ENCODE measurements at places on chromosomes 11 and 22.

DNA sequence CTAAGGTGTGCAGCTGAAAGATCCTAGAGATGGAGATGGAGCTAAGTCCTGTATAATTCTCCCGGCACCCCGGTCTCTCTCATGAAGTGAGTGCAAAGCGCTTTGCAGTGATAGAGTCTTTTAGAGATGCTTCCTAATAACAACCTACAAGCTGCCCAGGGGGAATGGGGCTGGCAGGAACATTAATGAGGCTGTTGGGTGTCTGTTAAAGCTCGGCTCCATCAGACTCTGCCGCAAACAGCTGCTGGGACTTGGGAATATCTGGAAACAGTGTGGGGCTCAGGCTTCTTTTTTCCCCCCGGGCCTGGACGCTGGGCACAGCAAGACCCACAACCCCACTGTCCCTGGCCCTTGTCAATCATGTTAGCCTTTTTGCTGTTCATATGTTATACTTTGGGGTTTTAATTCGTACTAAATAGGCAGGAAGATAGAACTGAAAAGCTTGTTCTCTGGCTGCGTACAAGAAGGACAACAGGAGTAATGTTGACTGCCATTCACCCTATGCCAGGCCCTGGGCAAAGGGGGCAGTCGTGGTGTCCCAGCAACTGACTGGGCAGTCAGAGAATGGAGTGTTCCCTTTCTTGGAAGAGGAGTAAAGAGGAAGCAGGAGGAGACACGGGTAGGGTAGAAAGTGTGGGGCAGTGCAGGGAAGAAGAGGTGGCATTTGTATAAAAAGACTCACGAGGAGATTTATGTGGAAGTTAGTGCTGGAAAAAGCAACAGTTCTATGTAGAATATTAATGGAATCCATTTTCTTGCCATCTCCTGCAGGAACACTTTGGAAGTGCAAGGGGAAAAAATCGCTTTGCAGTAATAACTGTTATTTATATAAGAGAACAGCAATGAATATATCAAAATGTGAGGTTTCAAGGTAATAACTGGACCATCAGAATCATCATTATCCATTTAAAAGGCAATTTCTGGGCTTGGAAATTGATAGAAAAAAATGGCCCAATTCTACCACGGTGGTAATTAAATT lies 232.8 kb downstream of the GRIK4 start:
- no peak for DNase-seq

- no peak for DNase-seq
These were observed 53.1 kb downstream of the MAP6 start for GRCh38 chr11:75615751-75616150.

GRCh38 chr11:76615950-76616349 lies 54.6 kb downstream of the LRRC32 start:
- DNase-seq = peak; percentile 48

- peak; percentile 78 for DNase-seq
These were observed 23.7 kb upstream of the CBX7 start for GRCh38 chr22:39176143-39176713.

DNA sequence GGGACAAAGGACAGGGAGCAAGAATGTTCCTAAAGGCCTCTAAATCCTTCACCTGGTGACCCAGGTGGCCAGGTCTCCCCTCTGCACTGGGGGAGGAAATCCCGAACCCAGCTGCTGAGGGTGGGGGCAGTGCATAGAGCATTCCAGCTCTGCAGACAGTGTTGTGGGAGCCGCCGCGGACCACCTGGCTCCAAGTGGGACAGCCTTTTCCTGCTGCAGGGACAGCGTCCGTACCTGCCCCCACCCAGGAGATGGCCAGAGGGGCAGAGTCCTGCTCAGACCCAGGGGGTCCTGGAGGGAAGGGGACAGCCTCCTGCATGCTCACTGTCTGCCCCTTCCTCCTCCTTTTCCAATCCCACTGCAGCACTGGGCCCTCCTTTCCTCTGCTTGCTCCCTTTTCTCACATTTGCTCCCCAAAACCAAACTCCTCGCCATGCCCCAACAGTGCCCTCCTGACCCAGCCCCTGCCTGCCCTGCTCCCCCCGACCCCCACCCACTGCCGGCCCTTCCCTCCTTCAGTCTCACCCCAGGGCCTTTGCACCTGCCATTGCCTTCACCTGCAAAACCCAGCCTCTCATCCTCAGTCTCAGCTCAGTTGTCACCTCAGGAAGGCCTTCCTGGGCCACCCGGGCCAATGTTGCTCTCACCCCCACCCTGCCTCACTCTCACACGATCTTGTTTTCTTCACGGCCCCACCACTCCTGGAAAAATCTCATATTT lies 12.8 kb downstream of the PNPLA5 start:
- DNase-seq = peak; percentile 39

- no peak for DNase-seq
These were observed 24.5 kb upstream of the MMP7 start for GRCh38 chr11:102555091-102555490.

- DNase-seq = no peak
These were observed 38.0 kb upstream of the ETS1 start for GRCh38 chr11:128625326-128625725.

DNA sequence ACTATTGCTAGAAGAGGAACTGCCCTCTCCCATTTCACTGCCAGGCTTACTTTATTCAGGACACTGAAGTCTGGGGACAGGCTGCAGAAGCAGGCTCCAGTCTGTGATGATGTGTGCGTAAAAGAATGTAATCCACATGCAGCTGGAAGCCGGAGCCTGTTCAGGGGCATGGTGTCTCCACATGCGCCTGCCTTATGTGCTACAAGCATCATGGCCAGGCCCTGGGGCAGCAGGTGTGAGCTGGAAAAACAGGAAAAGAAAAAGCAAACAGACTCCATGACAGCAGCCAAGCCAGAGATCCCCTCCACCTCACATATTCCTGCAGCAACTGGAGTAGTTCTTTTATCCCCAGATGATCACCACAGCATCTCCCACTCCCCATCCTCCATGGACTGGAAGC lies 33.4 kb downstream of the ARFGAP2 start:
- no peak for DNase-seq

DNA sequence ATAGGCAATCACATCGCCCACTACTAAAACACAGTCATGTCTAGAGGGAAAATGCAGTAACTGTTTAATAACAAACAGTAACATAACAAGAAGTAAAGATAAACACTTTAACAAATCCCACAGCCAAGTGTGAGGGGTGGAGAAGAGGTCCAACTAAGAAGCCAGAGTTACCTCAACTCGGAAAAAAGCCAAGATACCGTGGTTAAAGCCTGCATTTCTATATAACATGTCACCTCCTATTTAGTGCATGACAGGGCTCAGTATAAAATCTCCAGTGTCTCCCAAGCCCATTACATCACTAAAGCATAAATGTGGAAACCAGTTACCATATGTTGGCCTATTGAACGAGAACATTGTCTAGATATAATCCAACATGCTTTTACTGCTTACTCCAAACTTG lies 281.7 kb downstream of the LRRC4C start:
- no peak for DNase-seq

- no peak for DNase-seq
These were observed 18.2 kb upstream of the CCDC134 start for GRCh38 chr22:41782316-41782715.

- DNase-seq = no peak
These were observed 1083.1 kb downstream of the LRRC4C start for GRCh38 chr11:40376331-40376730.

DNA sequence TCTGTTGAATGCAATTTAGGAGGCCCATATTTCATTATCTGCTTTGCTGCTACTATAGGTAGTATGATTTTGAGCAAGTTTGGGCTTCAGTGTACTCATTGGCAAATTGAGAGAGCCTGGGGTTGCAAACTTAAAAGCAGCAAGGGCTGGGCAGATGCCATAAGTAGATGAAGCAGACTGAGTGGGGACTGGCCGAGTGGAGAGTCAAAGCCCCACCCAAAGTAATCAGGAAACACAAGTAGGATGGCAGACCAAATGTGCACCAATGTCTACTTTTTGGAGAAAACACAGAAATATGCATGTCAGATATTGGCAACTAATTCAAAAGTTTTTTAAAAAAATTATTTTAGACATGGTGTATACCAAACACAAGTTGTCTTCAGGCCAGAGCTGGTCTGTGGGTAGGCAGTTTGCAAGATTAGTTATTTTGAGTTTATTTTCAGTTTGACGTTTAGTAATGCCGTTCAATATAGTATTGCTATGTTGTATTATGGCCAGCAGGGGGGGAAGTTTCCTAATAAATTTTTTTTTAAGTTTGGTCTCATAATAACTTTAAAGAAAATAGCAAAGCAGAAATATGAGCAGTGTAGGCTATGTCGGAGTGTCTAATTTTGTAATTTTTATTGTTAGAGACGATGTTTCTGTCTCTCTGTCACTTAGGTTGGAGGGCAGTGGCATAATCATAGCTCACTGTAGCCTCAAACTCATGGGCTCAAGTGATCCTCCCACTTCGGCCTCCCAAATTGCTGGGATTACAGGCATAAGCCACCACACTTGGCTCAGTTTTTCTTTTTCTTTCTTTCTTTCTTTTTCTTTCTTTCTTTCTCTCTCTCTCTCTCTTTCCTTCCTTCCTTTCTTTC lies 105.1 kb downstream of the HIPK3 start:
- no peak for DNase-seq

- DNase-seq = no peak
These were observed 29.8 kb upstream of the EED start for GRCh38 chr11:86214710-86215109.

DNA sequence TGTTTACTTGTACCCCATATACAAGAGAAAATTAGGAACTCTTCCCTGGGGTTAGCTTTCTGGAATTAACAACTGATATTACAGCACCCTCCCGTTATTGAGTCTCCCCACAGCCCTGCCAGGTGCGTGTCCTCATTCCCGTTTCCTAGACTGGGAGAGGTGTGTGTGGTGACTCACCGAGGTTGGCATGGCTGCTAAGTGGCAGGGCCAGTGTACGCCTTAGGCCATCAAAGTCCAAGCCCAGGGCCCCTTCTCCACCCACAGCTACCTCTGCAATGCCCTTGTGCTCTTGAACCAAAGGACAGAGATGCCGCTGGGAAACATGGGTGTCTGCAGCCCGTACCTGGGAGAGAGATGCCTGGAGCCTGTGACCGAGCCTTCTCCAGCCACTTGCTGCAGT lies 12.3 kb downstream of the IFT27 start:
- DNase-seq = peak; percentile 38

DNA sequence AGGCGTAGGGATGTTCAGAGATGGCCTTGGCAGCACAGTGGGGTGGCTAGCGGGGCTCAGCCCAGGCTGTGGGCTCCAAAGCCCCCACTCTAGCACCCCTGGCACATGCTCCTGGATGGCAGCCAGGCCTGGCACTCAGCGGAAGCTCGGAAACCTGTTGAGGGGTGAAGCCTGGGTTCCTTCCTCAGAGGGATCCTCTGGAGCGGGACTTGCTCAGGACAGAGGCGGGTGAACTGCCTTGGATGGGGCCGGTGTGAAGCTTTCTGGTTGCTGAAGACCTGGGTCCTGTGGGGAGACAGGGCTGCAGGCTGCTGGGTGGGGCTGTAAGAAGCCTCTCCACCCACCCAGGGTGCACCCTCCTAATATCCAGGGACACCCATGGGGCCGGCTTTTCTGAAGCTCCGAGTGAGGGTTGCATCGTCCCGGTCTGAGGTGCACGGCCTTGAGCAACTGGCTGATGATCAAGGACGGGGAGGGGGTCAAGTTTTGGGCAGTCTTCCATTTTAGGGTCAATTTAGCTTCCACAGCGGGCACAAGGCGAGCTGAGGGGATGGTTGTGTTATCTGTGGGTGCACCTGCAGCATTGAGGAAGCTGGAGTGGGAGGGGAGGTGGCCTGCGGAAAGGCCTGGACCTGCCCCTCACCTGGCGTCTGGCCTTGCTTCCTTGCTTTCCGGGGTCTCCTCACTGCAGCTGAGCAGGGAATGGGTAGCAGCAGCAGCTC lies 5.2 kb downstream of the MRGPRE start:
- no peak for DNase-seq
